Liver (tissue), 10 donors: ENCODE measurements at places on chromosomes 5 and 9. TPM values are rescaled to one million over a fixed set of nuclear protein-coding genes. Genes with fewer than 3 reads are reported as not detected.

DNA sequence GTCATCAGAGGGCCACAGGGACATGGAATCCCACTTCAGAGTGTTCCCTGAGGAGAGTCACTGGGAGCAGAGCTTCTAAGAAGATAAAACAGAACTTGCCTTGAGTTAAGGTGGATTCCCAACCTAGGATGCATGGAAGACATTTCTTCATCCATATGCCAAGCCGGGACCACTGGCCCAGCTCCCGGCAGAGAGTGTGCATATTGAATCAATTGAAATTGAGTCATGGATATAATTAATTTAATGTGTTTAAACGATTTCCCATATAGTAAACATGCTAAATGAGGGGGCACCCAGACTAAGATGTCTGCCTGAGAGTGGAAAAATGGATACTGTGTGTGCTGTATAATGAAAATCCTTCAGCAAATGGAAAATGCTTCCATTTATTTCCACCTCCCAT is 194.4 kb upstream of the TBC1D2 start:
- H3K27ac ChIP-seq: no peak overlapping the region
- no peaks in the 10 kb centered on the region for H3K4me1 ChIP-seq
- no peaks in the 10 kb centered on the region for H3K36me3 ChIP-seq
- no peak for DNase-seq
- no peak overlapping the region for H3K4me3 ChIP-seq
- H3K27me3 ChIP-seq: no peaks in the 10 kb centered on the region

DNA sequence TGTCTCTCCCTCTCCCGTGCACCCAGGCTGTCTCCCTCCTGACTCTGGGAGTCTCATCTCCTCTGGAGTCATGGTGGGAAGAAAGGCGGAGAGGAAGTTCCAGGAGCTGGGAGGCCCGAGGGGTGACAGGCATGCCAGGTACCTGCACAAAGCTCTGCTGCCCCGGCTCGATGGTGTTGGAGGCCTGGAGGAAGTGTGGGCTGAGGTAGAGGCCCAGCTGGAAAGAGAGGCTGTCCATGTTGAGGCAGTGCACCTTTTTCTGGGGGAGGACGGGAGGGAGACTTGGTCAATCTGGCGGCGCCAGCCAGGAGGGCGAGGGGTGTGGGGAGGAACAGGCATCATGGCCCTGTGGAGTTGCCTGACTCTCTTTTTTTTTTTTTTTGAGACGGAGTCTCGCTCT is 15.9 kb downstream of the FPGS start:
- peaks cover 10% of the 10 kb centered on the region for H3K36me3 ChIP-seq
- H3K27me3 ChIP-seq: no peaks in the 10 kb centered on the region
- DNase-seq: no peak
- H3K27ac ChIP-seq: no peak overlapping the region
- no peaks in the 10 kb centered on the region for H3K4me1 ChIP-seq

Gene C9
- total RNA-seq: 128 TPM

Gene ELAVL2
- 0.19 TPM for total RNA-seq

Gene GABBR2
- total RNA-seq: 0.08 TPM

GRCh38 chr5:131685516-131686171 is 50.6 kb upstream of the RAPGEF6 start:
- no peak overlapping the region for H3K27ac ChIP-seq
- H3K36me3 ChIP-seq: peaks cover 8% of the 10 kb centered on the region
- peaks cover 24% of the 10 kb centered on the region for H3K4me1 ChIP-seq
- H3K27me3 ChIP-seq: no peaks in the 10 kb centered on the region
- H3K4me3 ChIP-seq: no peak overlapping the region

Gene CDH12
- 0.17 TPM for total RNA-seq

- H3K27me3 ChIP-seq: no peaks in the 10 kb centered on the region
- no peak overlapping the region for H3K4me3 ChIP-seq
- H3K36me3 ChIP-seq: peaks cover 11% of the 10 kb centered on the region
Observed at GRCh38 chr9:77793849-77794248, 145.7 kb upstream of the GNA14 start.

Gene ROPN1L
- total RNA-seq: 1.2 TPM

DNA sequence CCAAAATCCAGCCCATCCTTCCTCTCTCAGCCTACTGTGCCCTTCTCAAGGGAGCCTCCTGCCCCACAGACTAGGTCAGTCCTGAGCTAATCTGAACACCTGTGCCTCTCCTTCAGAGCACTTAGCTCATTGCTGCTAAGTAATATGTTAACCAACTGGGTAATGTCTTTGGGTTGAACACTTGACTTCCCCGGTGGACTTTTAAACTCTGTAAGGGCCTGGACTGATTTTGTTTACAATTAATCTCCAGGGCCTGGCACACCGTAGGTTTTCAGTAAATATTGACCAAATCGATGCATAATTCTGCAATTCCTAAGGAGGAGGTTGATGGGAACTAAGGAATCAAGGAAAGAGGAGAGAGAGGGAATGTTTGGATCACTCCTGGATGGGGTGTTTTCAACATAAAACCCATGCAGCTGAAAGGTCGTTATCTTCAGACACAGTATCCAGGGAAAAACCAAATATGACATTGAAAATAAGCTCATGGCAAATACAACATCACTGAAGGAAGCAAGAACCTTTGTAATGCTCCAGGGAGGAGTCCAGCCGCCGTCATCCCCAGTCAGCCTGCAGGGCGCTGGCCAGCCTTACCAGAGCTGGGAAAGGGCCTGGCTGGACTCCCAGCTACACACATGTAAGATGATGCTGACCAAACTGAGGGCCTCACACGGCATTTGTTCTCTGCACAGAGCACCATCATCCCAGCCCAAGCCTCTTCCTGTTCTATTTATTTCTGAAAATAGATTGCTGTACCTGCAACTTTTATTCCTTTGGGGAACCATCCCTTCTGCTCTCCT is 166.3 kb downstream of the C5orf15 start:
- no peak for DNase-seq
- H3K4me1 ChIP-seq: no peaks in the 10 kb centered on the region

DNA sequence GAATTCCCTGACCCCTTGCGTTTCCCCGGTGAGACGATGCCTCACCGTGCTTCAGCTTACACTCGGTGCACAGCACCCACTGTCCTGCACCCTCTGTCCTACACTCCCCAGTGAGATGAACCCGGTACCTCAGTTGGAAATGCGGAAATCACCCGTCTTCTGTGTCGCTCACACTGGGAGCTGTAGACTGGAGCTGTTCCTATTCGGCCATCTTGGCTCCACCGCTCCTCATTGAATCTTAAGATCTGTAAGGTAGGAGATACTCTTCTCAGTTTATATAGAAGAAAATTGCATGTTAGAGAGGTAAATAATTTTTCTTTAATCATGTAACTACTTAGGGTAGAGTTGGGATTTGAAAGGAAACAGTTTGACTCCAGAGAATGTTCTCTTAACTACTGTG is 62.2 kb downstream of the DMRTA1 start:
- no peak overlapping the region for H3K27ac ChIP-seq
- H3K36me3 ChIP-seq: no peaks in the 10 kb centered on the region
- H3K4me3 ChIP-seq: no peak overlapping the region
- no peaks in the 10 kb centered on the region for H3K4me1 ChIP-seq
- H3K27me3 ChIP-seq: no peaks in the 10 kb centered on the region
- no peak for DNase-seq

Gene C5orf46
- not detected for total RNA-seq

- no peaks in the 10 kb centered on the region for H3K4me1 ChIP-seq
- H3K4me3 ChIP-seq: no peak overlapping the region
- no peaks in the 10 kb centered on the region for H3K36me3 ChIP-seq
Observed at GRCh38 chr5:163727028-163727427, 221.6 kb downstream of the MAT2B start.
